Activated naive CD4-positive, alpha-beta T cell treated with Interleukin-2 at 50 U/mL for 16 hours (primary cell): ENCODE measurements at places on chromosomes 1 and 21.

DNA sequence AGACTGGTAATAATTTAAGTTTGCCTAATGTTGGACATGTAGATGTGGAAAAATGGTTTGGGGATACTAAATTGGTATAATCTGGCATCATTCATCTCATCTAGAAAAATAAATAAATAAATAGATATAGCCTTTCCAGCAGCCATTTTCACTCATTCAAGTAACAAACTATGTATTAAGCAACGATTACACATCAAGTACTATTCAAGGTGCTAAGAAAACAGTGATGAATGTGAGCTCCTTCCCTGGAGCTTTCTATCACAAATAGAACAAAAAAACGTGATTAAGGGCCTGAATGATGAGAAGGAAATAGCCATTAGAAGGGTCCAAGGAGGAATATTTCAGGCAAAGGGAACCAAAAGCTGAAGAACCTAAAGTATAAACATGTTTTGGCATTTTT is 37.1 kb downstream of the STIL start:
- DNase-seq = no peak

DNA sequence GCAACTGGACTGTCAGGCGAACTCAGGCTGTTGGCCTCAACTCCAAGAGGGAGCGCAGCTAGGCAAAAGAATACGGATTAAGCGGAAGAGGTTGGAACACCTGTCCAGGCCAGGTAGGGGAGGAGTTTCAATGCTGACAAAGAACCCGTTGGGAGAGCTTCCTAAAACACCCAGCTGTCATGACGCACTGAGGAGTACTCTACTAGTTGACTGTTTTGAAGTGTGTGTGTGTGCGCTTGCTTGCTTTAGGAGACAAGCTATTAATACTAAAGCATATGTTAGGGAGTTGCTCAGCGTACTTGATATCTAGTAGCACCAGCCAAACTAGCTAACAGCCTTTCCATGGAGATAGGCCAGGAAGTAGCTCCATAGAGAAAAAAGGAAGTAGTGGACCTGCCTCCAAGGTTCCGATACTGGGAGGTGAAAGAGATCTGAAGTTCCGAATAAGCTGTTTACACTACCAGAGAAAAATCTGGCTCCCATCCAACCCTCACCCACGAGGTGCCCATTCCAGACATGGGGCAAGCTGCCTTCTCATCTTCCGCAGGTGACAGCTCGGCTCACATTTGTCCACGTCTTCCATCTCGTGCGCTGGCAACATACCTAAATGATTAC is 974 bp upstream of the FNBP1L start:
- no peak for DNase-seq

GRCh38 chr1:181257117-181257516 is 168.6 kb downstream of the IER5 start:
- no peak for DNase-seq

- DNase-seq = peak; percentile 11
These were observed 1.1 kb downstream of the C21orf58 start for GRCh38 chr21:46322351-46323226.

GRCh38 chr1:175270361-175270760 is 77.8 kb upstream of the KIAA0040 start:
- no peak for DNase-seq

- DNase-seq = no peak
These were observed 945 bp downstream of the CHAF1B start for GRCh38 chr21:36386031-36386642.

GRCh38 chr1:115252585-115252984 is 85.5 kb downstream of the NGF start:
- DNase-seq = no peak

DNA sequence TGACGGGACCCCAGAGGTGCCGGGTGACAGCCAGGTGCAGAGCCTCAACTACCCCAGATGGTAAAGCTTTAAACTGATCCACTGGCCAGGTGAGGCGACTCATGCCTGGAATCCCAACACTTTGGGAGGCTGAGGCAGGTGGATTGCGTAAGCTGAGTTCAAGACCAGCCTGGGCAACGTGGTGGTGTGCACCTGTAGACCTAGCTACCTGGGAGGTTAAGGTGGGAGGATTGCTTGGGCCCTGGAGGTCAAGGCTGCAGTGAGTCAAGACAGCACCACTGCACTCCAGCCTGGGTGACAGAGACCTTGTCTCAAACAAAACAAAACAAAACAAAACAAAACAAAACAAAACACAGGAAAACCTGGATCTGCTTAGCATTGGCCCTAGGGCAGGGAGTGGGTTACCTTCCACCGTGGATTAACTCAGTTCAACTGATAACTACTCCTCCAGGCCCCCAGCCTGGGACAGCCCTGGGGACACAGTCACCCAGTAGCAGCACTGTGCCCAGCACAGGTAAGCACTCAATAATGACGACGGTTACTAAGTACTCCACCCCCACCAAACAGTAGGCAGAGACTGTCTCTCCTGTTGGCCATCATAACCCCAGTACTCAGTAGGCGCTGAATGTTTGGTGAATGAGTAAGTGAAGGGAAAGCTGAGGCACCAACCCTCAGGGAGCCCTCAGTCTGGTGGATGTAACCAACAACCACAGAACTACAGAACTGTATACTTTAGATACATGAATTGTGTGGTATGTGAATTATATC is 21.6 kb downstream of the SLC66A1 start:
- no peak for DNase-seq

GRCh38 chr1:1623181-1623630 is 7.9 kb downstream of the MIB2 start:
- no peak for DNase-seq

DNA sequence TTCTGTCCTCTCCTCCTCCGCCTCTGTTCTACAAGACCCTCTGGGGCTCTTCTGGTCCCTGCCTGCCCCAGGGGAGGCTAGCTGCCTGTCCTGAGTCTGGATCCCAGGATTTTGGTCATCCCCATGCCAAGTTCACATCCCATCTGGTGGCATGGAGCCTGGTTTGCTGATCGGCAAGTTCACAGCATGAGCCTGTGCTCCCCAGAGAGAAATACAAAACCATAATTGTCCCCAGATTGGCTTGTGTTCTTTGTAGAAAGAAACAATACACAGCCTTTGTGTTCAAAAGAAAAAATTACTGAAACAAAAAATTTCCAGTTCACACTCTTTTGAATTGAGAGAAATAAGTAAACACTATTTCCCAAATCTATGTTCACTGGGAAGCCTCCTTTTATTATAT is 149.4 kb upstream of the ZC3H12A start:
- no peak for DNase-seq

DNA sequence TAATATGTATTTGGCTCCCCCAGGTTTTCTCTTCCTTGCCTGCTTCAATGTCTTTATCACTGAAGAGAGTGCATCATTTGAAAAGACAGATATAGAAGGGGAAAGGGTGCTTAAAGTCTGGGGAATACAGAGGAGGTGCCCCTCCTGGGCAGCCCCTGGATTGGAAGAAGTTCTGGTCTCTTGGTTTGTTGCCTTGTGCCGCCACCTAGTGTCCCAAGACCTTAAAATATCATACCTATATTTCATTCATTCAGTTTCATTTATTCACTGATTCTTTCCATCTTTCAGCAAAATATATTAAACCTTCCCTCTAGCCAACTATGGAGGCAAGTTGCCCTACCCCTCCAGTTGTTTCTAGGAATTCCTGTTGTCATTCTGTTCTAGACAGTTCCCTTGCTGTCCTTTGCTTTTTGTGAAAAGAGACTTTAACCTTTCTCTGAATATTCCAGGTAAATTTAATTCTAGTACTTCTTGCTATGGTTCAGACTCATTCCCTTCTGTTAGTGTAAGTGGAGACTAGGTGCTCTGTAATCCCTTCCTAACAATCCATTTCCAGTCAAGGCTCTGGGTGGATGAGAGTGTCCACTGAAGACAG is 56.1 kb downstream of the MEF2D start:
- DNase-seq = peak; percentile 33

- no peak for DNase-seq
These were observed 3.5 kb downstream of the NBL1 start for GRCh38 chr1:19647643-19648042.

- DNase-seq = no peak
These were observed 208.9 kb upstream of the C1orf174 start for GRCh38 chr1:4108758-4109627.

DNA sequence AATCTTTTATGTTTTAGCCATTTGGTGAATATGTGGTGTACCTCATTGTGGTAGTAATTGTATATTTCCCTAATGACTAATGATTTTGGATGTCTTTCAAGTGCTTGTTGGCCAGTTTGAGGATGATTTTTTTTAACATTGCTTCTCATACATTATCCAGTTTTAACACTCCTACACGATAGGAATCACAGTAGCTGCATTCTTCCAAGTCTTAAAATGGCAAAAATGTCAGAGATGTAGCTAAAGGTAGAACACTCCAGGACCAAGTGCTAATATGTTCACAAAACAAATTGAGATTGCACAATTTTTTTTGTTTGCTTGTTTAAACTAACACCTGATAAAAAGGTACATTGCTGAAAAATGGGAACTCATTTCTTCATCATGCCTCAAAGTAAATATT is 11.7 kb downstream of the USP25 start:
- no peak for DNase-seq

DNA sequence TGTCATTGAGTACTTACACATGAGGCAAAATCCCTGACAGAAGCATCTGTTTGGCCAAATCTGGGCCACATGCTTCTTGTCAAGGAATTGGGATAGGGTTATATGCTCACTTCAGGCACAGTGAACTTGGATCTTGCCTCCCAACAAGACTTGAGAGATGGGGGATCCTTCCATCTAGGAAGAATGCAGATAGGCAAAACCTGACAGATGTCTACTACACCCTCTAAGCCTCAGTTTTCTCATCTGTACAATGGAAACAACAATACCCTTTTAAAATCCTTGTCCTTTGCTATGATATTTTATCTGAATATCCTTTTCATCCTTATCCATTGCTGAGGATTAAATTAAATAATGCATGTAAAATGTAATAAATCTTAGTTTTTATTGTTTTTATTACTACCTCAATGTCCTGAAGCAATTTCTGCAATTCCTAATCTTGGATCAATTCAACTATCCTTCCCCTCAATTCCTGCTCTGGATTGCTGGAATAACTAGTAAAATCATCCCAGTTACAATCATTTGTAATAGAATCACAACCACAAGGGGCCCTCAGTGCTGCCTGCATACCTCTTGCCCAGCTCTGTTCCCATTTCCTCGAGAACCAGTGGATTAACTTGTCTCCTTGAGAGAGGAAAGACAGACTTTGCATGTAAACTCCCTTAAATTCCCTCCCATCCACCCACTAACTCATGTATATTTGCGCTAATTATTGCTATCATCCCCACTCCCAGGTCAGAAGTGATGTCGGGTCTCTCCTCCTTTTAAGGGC is 8.1 kb upstream of the XPR1 start:
- DNase-seq = no peak

DNA sequence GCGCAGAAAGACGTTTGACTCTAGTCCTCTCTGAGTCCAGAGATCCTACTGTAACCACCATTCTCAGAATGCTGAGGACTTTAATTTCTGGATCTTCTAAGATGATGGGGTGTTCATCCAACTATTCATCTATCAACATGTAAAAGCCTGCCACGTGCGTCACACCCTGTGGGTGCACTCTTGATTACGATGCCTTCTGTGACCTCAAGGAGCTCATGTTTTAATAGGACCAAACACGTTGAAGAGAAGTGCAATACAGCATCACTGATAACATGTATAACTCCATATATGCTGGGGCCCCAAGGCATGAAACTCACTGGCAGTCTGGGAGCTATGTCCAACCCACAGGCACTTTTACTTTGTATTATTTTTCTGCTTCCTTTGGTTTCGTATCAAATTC is 19.0 kb downstream of the KIAA0040 start:
- DNase-seq = no peak

GRCh38 chr1:30518696-30519095 is 204.7 kb downstream of the MATN1 start:
- DNase-seq = no peak

DNA sequence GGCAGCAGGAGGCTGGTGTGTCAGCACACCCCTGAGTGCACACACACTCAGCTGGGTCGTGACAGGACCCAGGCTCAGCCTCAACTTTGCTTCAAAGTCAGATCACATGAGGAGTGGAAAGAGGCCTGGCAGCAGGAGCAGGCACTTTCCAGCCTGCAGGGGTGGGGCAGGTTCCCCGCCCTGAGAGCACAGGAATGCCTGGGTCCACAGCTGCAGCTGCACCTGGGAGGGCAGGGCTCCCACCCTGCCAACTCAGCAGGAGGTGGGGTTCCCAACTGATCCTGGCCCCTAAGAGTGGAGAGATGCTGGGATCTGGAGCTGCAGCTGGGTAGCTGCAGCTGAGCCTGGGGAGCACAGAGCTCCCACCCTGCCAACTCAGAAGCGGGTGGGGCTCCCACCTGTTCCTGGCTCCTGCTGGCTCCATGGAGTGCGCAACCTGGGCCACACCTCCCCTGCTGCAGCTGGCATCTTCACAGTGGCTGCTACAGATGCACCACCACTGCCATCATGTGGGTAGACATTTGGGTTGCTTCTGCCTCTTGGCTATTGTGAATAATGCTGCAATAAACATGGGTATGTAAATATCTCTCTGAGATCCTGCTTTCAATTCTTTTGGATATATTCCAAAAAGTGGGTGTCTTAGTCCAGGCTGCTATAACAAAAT is 415.4 kb downstream of the TTLL7 start:
- DNase-seq = peak; percentile 15

GRCh38 chr1:7267493-7267892 is 482.2 kb downstream of the CAMTA1 start:
- no peak for DNase-seq

- no peak for DNase-seq
These were observed 43.0 kb downstream of the SNX7 start for GRCh38 chr1:98704474-98704873.

DNA sequence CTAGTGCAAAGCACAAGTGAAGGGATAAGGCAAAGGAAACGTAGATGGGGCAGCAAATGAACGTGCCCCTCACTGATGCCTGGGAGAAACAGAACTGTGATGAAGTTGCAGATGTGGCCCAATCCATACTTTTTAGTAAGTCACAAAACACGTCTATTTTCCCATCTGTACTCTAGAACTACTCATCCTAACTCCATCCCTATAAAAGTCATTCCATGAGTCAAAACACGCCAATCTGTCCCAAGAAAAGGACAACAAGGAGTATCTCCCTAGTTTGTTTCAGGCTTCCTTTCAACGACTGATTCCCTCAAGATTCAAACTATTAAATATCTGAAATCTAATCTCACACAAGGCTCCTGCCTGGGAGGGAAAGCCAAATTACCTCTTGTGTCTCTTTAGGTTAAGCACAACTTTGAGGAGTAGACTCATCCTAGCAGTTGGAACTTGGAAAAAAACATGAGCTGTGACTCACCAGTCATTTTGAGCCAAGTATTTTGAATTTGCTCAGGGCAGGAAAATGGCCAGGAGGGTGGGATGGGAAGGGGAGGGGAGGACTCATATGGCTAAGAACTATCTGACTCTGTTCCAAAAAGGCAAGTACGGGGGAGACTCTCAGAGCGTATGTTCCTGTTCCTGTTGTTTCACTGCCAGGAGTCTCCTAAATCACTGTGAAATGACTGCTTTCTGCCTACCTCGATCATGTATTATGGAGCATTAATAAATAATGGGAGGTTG is 214.5 kb upstream of the CAMK1G start:
- no peak for DNase-seq
